ENCODE measurements at places on chromosomes 5 and 9.

DNA sequence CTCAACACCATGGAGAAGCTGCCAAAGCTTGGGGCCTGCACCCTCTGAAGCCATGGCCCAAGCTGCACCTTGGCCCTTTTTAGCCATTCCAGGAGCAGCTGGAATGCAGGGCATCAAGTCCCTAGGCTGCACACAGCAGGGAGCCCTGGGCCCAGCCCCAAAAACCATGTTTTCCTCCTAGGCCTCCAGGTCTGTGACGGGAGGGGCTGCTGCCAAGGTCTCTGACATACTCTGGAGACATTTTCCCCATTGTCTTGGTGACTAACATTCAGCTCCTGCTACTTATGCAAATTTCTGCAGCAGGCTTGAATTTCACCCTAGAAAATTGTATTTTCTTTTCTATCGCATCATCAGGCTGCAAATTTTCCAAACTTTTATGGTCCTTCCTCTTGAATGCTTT lies 64.6 kb downstream of the ELOVL7 start:
- DNase-seq = no peak

DNA sequence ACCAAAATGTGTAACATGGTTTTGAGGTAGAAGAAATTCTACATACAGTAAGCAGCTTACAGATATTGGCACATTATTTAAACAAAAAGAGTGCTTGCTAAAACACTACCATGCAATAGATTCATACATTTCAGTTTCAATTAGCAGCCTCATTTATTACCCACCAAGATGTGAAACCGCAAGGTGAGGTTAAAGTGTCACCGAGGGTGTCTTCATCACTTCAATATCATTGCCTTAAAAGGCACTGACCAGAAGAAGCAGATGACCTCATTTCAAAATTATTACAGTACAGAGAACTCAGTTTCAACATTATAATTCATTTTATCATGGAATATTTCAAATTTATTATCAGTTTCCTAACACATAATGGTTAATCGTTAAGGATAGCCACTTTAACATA lies 302.2 kb downstream of the ISL1 start:
- no peak for DNase-seq

DNA sequence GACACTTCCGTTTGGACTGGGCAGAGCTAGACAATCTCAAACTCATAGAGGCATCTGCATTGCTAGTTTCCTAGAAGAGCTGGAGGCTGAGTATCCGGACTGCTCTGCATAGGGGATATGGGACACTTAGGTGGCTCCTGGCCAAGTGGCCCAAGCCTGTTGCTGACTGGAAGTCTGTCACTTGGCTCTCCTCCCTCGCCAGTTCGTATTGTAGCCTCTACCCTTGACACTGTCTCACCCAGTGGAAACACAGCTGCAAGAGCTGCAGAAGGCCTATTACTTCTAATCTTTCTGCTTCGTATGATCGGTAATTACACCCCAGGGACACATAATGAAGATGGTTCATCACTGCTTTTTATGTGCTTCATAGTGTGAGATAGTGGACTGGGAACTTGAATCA lies 34.7 kb downstream of the ITGA1 start:
- no peak for DNase-seq

- no peak for DNase-seq
Observed at GRCh38 chr5:115471345-115472063, 73.1 kb downstream of the FEM1C start.

DNA sequence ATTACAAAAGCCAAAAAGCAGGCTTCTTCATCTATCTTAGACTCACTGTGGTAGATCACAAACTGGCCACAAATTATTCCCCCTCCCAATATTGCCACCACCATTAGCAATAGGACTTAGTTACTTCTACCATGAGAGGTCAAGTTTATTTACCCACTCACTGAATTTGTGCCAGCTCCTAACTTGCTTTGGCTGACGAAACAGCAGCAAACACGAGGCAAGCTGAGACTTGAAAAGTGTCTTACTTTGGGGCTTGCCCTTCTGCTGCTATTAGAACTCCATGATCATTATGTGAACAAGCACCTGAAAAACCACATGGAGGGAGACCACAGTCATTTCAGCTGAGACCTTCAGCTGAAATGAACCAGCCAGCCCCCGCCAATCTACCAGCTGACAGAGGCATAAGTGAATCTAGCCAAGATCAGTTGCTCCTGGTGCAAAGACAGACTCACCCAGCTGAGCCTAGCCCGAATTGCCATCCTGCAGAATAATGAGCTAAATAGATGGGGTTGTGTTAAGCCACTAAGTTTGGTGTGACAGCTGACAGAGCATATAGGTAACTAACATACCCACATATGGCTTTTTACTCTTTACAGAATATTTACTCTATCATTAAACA lies 5.7 kb downstream of the WDR41 start:
- no peak for DNase-seq

- no peak for DNase-seq
Observed at GRCh38 chr5:82601077-82601476, 322.9 kb upstream of the RPS23 start.

- DNase-seq = no peak
Observed at GRCh38 chr9:109799792-109800191, 19.8 kb downstream of the PALM2AKAP2 start.

DNA sequence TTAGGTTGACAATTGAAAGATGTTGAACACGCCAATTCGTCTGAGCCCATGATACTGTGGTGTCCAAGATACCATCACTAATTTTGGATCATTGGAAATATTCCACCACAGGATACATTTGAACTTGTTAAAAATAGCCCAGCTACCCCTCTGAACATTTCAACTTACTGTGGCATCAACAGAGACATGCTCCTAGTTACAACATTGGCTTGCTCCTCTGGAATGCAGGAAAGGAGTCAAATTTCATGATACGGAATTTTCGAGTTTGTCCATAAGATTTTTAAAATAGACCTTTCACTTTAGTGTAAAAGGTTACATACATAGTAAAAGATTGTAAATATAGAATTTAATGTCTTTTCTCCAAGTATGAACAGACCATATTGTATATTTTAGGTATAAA lies 12.8 kb downstream of the SEMA5A start:
- no peak for DNase-seq

- DNase-seq = no peak
Observed at GRCh38 chr9:91803970-91804752, 145.9 kb downstream of the ROR2 start.

- DNase-seq = no peak
Observed at GRCh38 chr5:53678981-53679660, 118.7 kb downstream of the NDUFS4 start.

DNA sequence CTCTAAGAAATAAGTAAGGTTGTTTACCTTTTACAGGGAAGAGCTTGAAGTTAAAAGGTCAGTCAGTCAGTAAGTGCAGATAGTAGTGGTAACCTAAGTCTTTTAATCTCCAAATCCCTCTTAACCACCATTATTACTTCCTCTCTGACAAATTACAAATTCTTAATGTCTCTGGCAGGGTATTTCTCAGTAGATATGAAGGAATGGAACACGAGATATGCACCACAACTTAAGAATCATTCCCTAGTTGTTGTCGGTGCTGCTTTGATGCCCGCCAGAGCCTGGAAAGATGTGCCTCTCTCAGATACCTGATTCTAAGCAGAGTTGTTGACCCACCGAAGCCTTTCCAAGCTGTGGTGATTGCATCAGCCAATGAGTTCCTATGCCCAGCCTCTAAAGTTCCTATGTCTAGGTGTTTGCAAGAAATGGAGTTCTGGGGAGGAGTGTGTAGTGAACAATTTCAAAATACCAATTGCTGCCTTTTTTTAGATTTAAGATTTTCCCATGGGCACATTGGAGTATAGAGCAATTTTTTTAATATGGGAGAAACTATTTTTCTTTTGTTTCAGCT lies 78.5 kb downstream of the CD180 start:
- DNase-seq = no peak

DNA sequence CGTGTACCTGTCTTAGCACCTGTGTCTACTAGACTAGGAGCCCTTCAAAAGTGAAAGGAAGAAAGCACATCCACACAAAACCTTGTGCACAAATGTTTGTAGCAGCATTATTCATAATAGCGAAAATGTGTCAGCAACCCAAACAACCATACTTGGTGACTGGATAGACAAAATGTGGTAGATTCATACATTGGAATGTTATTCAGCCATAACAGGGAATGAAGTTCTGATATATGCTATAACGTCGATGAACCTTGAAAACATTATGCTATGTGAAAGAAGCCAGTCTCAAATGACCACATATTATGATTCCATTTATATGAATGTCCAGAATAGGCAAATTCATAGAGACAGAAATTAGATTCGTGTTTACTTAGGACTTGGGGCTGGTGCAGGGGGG lies 57.8 kb upstream of the LARP1 start:
- DNase-seq = no peak

DNA sequence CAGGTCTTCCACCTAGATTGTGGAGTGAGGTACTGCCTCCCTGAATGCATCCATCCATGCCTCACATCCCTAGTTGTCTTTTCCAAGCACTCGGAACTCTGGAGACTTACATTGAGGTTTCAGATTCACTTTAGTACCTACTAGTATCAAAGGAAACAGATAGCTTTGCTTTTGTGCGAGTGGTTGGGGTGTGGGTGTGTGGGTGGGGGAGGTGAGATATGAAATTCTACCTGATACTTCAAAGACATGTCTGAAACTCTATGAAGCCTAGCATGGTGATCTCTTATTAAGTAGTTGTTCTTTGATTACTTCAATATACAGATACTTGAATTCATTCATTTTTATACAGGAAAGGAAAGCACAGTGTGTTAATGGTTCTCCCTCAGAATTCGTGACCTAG lies 64.4 kb downstream of the MCCC2 start:
- DNase-seq = no peak

- peak; percentile 67 for DNase-seq
Observed at GRCh38 chr5:134090522-134090921, 24.0 kb upstream of the TCF7 start.

DNA sequence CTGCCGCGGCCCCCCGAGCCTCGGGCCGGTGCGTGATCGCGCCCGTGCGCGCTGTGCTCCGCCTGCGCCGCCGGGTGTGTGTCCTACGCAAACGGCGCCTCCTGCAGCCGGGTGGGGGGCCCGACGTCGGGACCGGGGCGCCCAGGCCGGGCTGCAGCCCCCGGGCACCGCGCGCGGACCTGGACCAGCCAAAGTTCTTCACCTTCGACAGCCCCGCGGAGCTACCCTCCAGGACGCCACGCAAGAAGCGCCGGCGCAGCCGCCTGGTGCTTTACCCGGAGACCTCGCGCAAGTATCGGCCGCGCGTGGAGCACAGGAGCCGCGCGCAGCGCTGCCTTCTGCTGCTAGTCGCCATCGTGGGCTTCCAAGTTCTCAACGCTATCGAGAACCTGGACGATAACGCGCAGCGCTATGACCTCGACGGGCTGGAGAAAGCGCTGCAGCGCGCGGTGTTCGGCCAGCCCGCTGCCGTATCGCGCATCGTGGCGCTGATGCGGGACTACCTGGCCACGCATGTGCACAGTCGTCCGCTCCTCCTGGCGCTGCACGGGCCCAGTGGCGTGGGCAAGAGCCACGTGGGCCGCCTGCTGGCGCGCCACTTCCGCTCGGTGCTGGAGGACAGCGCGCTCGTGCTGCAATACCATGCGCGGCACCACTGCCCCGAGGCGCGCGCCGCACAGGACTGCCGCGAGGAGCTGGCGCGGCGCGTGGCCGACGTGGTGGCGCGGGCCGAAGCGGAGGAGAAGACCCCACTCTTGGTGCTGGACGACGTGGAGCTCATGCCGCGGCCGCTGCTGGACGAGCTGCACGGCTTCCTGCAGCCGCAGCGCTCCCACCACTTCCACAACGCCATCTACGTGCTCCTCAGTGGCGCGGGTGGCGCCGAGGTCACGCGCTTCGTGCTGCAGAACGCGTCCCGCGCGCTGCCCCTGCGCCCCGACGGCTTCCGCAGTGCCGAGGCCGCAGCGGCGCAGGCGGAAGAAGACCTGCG lies 1.5 kb downstream of the TOR4A start:
- DNase-seq = no peak

- no peak for DNase-seq
Observed at GRCh38 chr5:65819905-65820240, 97.9 kb downstream of the NLN start.

DNA sequence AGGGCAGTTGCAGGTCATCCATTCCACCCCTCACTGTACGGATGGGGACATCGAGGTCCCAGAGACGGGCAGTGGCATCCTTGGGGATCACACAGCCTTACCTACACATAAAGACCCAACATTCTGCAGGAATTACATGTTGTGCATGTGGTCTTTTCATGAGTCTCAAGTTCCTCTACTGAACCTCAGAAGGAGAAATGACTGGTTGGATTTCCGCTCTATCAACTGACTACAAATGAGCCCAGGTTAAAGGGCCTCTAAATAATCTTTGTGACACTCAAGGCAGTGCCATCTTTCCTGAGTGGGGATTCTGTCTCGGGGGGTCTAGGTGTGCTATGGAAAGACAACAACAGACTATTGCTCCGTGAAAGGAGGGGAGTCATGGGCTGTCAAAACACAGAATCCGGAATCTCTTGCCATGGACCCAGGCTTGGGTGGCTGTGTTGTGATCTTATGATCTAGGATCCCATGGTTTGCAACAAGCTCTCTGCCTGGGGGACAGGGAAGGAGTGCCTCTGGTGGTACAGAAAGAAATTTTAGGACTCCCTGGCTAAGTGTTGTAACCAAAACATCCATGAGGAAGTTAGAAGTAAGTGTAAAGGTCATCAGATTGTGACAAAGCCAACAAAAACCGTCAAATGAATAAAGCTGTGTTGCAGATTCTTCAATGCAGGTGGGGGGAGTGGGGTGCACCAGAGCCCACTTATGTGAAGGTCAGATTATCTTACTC lies 1.9 kb upstream of the SLC31A2 start:
- no peak for DNase-seq

DNA sequence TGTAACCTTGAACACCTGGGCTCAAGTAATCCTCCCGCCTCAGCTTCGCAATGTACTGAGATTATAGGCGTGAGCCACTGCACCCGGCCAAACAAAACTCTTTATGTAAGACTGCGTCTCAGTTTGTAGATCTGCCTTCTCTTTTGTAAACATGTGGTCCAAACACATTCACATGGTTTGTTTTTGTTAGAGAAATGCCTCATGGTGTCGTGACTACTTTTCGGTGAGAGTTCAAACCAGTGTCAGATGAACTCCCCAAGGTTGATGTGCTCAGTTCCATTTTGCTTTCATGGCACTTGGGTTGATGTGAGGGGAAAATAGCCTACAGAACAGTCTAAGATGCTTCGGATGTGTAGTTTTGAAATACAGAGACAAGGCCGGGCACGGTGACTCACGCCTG lies 231.6 kb downstream of the GOLPH3 start:
- no peak for DNase-seq
